Cerebellar nuclear complex (tissue), 1 donor: ENCODE measurements at places on chromosomes 5 and 9.
A peak's percentile ranks its signal among the peaks of the same experiment; 100 is the strongest.

DNA sequence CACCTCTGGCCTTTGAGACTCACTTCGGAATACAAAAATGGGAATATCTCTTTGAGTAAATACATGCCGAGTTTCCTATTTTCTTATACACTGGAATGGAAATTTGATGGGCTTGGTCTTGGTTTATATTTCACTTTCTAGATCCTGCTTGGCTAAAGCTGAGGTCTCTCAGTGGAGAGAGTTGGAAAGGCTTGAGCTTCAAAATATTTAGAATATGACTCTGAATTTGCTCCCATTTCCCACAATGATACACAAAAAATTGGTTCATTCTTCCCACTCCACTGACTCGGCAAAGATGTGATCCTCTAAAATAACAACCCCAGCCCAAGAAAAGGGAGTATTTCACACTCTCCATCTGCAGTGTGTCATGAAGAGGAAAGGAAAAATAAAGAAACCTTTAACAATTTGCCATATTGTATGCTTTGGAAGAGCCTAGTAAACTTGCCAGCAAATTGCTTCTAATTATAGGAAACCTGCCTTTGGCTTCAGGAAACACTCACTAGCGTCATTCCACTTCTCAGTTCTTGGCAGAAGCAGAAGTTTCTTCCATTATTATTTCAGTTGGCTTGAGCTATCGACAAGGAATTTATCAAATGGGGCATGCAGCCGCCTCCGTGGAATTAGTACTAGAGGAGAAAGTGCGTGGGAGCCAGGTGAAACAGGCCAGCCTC lies 302.9 kb downstream of the NSG2 start:
- no peak for DNase-seq

GRCh38 chr5:136731241-136731900 lies 366.0 kb upstream of the TRPC7 start:
- no peak for DNase-seq

DNA sequence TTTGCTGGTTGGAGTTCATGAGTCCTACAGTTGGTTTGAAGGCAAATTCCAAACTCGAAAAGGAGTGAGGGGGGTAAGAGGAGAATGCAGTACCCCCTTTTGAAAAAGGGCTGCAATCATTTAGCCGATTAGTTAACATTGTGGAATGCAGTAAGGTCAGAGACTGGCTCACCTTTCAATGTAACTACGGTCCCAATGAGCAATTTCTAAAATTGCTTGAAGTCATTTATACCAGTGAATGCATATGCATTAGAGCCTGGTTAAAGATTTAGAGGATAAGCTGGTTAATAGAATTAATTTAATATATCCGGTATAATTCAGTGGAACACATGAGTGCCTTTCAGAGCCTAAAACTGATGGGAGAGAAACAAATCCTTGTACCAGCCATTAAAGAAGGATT lies 172.6 kb upstream of the PAPPA start:
- DNase-seq, result no peak

GRCh38 chr5:170482511-170482910 lies 21.3 kb upstream of the KCNIP1 start:
- DNase-seq, result no peak

- no peak for DNase-seq
Measured at GRCh38 chr5:178495706-178496105, 94.5 kb downstream of the COL23A1 start.

- DNase-seq, result no peak
Measured at GRCh38 chr9:37364751-37365360, 57.6 kb upstream of the GRHPR start.

- peak; percentile 57 for DNase-seq
Measured at GRCh38 chr9:105044518-105044917, 116.6 kb upstream of the ABCA1 start.

DNA sequence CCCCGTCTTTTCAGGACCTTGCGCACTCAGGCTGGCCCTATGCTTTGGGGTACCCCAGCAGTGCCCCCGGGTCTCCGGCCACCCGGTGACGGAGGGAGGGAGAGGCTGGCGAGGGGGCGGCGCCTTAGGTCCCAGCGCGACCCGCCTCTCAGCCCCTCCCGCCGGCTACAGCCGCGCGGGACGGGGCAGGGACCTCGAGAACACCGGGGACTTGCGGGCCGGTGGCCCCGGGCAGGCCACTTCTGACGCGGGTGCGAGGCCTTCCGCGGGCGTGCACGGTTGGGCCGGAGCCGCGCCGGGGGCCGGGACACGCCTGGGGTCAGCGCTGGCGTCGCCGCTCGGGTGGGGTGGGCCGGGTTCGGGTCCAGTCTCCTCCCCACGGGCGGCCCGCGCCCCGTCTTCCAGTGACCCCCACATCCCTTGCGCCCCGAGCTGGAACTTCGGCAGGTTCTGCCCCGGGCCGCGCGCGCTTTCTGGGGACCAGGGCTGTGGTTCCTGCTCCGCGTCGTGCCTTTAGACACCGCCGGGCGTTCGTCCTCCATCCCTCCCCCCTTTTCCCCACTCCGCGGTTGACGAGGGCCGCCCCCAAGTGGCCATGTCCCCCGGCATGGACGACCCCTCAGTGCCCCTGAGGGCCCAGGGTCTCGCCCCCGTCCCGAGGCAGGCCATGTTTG lies 3.8 kb upstream of the SQSTM1 start:
- no peak for DNase-seq

DNA sequence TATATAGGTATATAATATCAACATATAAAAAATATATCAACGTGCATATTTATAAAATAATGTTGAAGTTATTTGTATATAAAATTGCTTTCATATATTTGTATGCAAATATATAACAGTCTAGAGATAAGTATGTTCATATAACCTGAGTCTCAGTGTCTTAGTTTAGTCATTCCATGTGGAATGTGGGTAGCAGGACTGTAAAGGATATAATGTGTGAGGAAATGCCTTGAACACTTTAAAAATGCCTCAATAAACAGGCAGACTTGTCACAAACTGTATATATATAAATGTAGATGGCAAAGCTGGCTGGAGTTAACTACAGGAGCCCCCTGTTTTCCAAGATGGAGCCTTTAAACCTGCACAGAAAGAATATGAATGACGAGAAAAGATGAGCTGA lies 48.4 kb downstream of the CCDC125 start:
- no peak for DNase-seq

DNA sequence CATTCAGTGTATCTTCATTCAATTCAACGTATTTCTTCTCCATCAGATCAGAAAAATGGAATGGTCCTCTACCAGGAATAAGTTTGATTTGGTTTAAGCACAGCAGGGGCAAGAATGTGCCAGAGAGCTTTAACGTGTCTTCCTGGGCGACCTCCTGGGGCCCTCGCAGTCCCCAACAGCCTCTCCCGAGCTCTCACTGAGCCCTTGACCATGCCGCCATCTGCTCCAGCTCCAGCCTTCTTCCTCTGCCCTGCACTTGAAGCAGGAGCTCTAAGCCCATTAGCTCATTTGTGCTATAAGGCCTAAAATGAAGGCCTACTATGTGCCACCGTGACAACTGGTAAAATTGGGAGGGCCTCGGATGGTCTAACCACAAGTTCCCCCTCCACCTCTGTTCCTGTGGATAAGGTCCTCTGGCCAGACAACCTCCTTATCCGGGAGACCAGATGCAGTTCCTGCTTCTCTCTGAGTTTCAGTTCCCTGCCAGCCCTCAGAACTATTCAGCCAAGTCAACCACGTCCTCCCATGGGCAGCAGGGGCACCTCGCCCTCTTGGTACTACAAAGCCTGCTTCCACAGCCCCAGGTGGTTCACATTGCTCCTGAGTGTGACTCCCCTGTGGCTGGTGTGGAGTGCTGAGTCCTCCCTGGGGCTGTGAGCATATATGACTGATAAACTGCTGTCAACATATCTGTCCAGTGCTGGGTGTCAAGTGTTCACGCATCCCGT lies 35.8 kb downstream of the C5orf15 start:
- no peak for DNase-seq

DNA sequence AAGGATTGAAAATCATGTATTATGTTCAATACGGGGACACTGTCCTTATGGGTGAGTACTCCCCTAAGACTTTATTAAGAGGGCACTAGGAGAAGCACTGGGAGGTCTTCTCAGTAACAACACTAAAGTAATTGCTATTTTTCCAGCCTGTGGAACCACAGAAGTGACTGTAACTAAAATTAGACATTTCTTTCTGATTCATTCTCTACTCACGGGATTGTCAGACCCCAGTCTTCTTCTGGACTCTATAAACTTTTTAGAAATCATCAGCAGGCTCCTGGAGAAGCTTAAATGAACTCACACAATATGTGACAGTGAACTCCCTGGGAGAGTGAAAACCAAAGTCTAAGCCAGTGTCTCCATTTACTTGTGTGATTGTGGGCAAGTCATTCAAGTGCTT lies 14.5 kb downstream of the TLR4 start:
- DNase-seq, result no peak

DNA sequence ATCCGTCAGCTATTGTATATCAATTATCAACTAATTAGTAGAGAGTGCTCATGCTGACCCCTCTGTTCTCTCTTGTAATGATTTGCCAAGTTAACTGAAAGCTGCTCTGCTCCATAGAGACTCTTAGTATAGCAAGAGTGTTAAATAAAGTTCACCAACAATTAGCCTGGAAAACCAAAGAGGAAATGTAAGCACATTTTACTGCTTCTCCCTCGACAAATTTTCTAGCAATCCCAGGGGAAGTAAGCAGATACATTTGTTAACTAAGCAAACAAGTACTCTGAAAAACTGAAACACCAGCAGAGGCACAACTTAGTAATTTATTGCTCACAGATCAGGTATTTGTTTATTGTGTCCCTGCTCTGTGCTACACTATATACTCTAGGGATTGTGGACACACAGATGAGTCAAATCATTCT lies 162.2 kb downstream of the GLIS3 start:
- no peak for DNase-seq

GRCh38 chr5:107483231-107484024 lies 187.3 kb downstream of the EFNA5 start:
- DNase-seq, result no peak

DNA sequence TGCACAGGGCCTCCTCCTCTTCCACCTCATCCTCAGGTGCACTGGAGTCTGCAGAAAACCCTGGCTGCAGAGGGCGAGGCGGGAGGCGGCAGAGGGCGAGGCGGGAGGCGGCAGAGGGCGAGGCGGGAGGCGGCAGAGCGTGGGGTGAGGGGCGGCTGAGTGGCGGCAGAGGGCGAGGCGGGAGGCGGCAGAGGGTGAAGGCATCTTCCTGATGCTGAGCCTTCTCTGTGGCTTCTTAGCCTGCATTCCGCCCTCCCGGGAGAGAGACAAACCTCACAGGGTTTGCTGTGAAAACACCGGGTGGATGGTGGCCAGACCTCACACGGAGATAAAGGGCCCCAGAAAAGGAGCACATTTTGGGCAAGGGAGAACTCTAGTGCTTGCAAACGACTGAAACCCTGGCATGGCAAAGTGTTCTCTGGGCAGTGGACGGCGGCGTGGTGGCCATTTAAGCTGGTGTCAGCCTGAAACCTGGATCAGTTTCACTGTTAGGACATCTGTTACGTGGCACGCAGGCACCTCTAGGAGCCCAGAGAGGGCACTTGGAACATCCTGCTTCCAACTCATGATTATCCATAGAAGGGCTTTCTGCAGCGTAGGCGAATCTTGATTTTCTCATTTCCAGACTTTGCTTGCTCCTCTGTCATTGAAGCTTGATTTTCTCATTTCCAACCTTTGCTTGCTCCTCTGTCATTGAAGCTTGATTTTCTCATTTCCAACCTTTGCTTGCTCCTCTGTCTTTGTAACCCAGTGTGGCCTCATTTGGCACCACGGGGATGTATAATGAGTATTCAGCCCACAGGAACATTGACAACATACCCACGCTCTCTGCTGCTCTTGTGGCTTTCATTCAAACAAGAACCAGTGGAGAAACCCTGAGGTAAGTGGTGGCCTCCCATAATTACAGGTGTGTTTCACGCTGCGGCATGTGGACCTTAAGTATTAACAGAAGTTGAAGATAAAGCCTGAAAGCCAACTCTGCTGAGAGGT lies 16.3 kb upstream of the PLEKHG4B start:
- DNase-seq, result no peak

GRCh38 chr9:132896906-132897305 lies 18.2 kb downstream of the SPACA9 start:
- no peak for DNase-seq

DNA sequence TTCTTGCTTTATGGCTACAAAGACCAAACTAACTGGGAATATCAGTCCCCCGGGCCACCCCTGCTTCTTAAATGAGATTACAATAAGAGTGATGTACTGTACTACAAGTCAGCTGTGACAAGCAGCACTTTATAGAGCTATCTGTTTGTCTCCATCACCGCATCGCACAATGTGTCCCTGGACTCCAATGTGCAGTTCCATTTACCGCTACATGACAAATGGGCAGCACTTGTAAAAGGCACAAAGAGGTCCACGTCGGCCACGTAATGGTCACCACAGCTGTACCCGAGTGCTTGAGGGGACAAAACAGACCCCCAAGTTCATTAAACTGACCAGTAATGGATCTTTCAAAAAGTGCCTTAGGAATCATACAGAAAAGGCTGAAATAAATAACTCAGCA lies 54.1 kb downstream of the PSMB7 start:
- DNase-seq, result no peak

DNA sequence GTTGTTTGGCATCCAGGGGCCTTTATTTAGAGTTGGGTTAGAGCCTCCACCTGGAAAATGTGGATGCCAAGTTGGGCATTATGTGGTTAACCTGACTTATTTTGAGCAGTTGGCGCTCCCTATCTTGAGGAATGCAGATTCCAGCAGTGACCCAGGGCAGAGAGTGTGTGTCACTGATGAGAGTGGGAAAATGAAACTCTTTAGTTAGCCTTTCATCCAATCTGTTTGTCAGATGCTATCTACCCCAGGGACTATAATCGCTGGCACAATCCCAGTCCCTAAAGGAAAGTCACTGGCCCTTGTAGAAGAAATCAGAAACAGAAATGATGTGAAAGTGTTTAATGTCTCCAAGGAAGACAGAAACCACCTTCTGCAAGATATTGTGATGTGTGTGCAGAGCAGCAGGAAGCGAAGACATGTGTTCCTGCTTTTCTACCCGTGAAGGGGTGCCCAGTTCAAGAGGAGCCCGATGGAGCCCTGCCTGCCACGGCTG lies 10.2 kb upstream of the STING1 start:
- DNase-seq, result no peak

DNA sequence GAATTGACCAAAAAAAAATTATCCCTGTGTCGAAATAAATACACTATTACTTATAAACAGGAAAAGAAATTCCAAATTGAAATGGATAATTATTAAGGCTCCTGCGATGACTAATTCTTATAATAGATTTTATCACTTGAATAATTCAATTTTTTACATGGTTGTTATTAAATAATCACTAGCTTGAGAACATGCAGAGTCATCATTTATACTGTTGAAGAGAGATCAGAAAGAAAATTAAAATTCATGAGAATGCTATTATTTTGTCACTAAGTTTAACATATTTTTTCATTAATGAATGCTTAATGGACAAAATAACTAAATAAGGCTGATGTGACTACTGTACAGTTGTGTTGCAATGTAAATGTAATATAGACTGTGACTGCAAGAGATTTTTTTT lies 1011.3 kb upstream of the C9orf72 start:
- no peak for DNase-seq

DNA sequence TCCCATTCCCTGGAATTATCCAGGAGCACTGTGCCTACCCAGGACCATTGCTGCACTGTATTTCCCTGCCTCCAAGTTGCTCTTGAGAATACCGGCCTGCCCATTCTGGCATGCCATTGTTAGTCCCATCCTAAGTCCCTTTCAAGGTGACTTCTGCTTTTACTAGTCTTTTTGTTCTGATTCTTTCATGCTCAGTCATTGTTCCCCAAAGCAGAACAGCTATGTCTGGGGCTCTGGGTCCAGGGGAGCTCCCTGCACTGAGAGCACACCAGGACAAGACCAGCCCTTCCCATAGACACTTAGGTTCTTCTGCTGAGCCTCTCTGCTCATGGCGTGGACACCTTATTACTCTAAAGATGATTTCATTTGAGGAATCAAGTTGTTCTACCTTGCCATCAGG lies 388.9 kb upstream of the KLF4 start:
- DNase-seq, result no peak

- DNase-seq, result no peak
Measured at GRCh38 chr9:110278080-110278707, 21.9 kb upstream of the TXN start.
